ENCODE measurements at places on chromosomes 11 and 22.

GRCh38 chr11:119842731-119843130 is 113.7 kb upstream of the NECTIN1 start:
- DNase-seq: no peak

DNA sequence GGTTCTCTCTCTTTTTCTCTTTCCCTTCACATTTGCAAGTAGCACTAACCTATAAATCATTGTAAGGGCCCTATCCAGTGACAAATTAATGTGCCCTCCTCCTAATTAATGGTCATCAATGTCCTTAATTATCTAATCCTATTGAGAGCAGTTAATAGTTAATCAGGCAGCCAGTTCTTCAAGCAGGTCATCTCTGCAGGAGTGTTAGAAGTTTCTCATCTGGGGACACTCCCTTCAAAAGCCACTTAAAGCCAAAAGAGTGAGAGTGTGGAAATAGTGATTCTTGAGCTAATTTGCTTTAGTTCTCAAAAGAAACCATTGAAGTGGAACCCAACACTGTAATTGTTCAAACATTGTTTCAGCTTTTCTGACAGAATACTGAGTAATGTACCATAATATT is 141.6 kb downstream of the ELP4 start:
- DNase-seq: no peak

DNA sequence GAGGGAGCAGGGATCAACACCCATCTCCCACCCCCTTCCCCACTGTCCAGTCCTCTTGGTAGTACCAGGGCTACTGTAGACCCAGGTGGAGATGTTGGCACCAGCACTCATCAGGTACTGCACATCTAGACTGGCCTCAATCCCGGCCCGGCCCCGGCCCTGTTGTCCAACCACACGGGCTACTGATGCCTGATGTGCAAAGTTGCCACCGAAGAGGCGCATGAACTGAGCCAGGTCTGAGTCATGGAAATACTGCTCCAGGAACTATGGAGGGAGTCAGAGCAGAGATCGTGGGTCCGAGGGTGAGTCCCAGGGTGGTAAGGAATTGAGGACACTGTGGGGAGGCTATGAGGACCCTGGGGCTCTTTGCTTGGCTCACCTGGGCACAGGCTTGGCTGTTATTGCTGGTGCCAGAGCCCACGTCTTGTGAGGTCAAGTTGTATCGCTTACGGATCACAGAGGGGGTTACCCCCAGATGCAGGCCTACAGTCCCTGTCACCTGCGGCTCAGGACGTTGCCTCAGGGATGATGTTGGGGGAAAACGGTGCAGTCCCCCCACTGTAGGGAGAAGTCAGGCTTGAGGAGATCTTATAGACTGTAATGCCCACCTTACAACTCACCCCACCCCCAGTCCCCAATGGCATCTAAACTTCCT is 2.5 kb downstream of the TPP1 start:
- no peak for DNase-seq

DNA sequence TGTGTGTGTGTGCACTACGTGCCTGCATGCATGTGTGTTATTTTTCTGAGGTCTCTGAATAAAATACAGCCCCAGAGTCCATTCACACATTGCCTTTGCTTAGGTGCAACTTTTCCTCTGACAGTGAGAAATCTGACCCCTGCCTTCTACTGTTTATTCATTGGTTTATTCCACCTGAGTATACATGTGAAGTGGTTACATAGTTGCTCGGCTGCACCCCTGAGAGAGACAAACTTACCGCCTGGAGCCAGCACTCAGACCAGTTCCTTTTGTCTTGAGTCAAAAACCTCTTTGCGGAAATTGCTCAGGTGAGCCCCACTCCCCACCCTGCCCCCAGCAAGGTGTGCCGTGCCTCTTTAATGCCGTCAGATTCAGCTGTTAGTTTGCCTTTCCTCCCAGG is 363.6 kb downstream of the BRD1 start:
- DNase-seq: no peak

DNA sequence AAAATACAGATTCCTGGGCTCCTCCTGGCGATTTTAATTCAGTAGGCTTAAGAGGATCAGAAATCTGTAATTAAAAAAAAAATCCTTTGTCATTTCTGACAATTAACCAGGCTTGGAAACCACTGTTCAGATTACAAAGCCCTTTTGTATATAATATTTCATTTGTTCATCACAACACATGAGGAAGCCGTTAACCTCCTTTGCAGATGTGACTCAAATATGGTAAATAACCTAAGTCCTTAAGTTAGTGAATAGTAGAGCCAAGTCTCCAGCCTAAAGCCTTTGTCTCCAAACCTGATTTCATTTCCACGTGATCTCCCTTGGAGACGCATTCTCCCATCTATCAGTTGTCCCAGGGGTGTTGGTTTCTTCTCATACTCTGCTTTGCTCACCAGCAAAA is 67.6 kb downstream of the UBASH3B start:
- DNase-seq: no peak

All from CD4-positive, alpha-beta T cell treated with Interferon alpha-2 for 1 hour (primary cell).